ENCODE measurements at places on chromosomes 1 and 21. TPM values are rescaled to one million over a fixed set of nuclear protein-coding genes. Genes with fewer than 3 reads are reported as not detected.
A peak's percentile ranks its signal among the peaks of the same experiment; 100 is the strongest.

- peak; percentile 97 for DNase-seq
Observed at GRCh38 chr1:177209357-177209756, 38.6 kb downstream of the BRINP2 start.

DNA sequence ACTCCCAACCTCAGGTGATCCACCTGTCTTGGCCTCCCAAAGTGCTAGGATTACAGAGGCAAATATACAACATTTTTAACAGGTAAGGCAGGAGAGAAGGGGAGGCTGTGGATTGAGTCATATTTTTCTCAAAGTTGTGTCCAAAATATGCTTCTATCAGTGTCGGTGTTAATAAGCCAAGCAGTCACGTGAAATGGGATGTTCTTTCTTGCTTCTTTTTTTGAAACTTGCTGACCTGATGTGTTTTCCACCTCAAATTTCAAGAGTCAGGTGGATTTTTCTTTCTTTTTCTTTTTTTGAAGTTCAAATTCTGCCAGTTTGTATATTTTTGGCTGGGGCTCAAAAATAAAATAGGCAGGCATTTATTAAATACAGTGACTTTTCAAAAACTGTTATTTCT is 91.5 kb downstream of the PCP4 start:
- DNase-seq: no peak

DNA sequence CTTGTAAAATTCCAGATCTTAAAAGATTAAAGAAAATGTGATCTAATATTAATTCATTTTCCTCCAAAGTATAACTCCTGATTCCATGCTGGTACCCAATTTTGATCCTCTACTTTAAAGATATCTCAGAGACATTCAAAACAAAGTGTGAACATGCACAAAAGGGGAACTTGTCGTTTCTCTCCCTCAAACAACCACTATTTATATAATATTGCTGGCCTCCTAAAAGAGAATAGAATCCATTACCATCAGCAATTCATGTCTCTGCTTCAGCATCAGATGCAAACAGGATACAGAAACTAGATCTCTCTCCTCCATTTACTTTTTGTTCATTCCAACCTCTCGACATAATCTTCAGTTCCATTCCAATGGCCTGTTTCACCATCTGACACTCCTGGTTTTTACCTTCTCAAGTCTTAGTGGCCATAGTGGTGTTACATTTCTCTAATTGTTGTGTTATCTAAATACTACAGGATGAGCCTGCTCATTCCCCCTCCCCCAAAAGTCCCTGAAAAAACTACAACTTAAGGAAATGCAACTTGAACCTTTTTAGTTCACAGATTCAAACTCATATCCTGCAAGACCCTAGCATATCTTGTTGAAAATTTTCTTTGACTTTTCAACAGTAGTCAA is 4.1 kb downstream of the NRIP1 start:
- DNase-seq: peak; percentile 32

GRCh38 chr1:184483101-184483683 is 96.4 kb downstream of the C1orf21 start:
- peak; percentile 94 for DNase-seq

- peak; percentile 41 for DNase-seq
Observed at GRCh38 chr1:30525971-30526651, 197.3 kb downstream of the MATN1 start.

DNA sequence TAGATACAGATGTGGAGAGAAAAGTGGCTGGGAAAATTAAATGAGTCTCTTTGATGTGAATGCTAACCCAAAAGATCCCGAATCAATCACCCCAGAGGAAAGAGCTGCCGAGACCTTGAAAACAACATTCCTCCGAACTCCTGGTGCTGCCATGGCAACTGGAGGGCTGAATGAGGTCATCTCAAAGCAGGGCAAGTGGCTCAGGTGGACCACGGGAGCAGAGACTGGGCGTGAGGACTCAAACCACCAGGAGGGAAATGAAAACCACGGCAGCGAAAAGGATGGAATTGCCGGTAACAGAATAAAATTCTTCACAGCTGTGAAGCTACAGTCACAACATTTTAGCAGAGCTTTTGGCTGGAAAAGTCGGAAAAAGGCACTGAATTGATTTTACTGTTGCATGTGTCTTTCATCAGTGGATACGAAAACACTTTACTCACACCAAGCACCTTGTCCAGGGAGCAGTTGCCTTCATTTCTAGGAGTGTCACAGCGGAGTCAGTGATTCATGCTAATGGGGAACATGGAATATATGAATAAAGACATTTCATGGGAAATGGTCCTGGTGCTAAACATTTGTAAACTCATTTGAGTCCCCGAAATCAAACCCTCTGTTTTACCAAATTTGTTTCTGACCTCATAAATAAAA is 23.2 kb upstream of the BECN2 start:
- DNase-seq: peak; percentile 15

GRCh38 chr1:27031235-27032118 is 18.8 kb upstream of the TENT5B start:
- DNase-seq: peak; percentile 86

DNA sequence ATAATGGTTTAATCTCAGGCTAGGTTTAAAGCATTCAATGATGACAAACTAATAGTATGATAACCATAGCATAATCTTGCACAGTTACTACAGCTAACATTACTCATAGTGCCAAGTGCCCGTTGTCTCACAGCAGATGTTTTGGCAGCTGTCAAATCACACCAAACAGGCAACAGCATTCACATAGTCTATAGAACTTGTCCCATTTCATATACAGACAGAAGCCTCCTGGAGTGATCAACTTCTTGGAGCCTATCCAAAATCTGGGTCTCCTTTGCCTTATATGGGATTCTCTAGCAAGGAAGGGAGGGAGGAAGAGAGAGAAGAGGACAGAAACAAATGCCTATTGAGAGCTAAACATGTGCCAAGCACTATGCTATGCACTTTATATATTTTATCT is 250.6 kb upstream of the ZP4 start:
- no peak for DNase-seq

DNA sequence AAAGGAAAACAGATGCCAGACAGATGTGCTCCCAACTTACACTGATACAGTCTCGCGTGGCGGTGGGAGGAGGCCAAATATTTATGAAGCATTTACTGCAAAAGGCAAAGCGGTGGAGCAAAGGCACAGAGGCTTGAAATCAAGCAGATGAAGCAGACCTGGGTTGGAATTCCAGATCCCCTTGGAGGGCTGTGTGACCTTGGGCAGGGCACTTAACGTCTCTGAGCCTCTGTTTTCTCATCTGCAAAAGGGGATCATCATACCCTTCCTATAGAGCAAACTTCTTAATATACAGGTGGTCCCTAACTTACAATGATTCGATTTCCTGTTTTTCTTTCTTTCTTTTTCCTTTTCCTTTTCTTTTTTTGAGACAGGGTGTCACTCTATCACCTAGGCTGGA is 54.1 kb downstream of the IGSF21 start:
- DNase-seq: no peak

- DNase-seq: peak; percentile 92
Observed at GRCh38 chr21:45820171-45821091, 161.1 kb upstream of the COL6A1 start.

- peak; percentile 85 for DNase-seq
Observed at GRCh38 chr21:42925114-42925926, at the start of gene ERVH48-1. ERVH48-1 (minus strand) TSS chr21:42925630; CDS start chr21:42919006, 6,624 bp downstream.

GRCh38 chr1:107430540-107431228 is 289.8 kb downstream of the NTNG1 start:
- DNase-seq: peak; percentile 39

DNA sequence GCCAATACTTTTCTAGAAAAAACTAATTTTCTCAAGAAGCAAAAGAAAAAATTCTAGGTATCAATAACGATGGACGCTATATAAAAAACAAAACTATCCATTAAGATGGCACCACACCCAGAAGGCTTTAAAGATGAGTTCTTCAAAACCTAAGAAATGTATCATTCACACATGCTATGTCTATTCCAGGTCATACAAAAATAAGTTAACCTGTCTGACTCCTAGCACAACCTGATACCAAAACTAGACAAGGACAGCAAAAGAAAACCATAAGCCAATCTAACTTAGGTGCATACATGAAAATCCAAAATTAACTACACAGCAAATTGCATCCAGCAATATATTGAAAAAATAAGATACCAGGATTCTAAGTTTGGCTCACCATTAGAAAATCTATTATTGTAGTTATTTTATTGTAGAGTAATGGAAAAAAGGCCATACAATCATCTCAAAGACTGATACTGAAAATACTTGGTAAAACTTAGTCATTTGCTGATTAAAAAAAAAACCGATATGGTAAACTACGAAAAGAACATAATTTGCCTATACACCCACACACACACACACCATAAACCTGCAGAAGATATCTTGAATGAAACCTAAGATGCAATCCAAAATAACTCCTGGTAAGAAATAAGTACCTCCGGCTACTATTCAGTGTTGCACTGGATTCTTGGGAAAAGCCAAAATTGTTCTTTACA is 55.0 kb downstream of the TRAF5 start:
- DNase-seq: no peak

DNA sequence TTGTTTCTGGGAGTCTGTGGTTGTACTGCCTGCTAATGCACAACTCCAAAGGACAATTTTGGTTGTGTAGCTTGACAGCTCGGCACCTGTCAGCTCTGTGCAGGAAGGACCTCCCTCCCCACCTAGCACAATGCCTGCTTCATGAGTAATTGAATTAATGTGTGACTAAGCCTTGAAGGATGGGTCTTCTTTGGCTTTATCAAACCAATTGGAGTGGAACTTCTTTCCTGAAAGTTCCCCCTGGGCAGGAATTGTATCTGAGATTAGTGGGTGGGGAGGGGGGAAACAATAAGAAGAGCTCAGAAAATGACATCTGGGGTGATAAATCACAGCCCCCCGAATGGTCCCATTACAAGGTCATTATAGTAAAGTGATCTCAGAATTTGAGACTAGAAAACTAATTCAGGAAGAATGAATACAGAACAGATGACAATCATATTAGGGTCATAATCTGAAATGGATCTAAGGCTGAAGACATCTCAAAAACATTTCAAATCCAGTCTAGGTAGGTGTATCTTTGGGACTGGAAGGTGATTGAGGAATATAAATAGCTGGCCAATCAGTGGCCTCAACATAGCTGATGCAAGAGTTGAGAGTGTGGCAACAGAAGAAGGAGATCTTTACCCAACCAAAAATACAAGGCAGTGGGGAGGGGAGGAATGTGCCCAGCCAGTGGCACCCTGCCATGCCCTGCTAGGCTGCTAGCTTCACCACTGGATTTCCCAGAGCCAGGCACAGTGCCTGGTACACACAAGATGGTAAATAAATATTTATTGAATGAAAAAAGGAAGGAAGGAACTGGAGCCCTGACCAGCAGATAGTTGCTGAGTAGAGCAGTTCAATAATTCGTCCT is 10.1 kb upstream of the SESN2 start:
- DNase-seq: peak; percentile 78

- DNase-seq: peak; percentile 75
Observed at GRCh38 chr1:230186003-230186863, 119.2 kb downstream of the GALNT2 start.

- DNase-seq: peak; percentile 74
Observed at GRCh38 chr1:206489980-206490770, 17.2 kb upstream of the RASSF5 start.

GRCh38 chr1:243849421-243850201 is 432 bp downstream of the AKT3 start:
- no peak for DNase-seq

DNA sequence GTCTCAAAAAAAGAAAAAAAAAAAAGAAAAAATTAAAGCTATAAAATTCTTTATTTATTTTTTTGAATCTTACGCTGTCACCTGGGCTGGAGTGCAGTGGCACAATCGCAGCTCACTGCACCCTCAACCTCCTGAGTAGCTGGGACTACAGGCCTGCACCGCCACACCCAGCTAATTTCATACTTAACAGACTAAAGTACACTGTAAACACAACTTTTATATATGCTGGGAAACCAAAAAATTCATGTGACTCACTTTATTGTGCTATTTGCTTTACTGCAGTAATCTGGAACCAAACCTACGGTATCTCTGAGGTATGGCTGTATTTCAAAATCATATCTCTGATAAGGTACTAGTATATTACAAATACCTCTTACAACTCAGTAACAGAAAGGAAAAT is 40.3 kb downstream of the HSF2BP start:
- peak; percentile 80 for DNase-seq

DNA sequence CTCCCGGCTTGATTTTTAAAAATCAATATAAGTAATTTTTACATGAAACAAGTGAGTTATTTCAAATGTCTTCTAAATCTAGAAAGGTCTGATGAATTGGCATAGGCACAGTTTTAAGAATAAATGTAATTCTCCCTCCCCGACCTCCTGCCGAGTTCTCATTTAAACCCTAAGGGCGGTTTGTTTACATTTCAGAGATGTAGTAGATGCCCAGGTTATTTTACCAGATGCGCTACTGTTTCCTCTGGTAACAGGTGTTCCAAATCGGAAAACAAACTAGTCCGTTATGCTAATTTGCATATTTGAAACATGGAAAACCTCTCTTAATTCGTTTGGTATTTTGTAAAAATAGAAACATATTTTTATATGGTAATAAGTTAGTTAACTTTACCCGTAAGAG is 53.8 kb upstream of the CFAP126 start:
- no peak for DNase-seq

DNA sequence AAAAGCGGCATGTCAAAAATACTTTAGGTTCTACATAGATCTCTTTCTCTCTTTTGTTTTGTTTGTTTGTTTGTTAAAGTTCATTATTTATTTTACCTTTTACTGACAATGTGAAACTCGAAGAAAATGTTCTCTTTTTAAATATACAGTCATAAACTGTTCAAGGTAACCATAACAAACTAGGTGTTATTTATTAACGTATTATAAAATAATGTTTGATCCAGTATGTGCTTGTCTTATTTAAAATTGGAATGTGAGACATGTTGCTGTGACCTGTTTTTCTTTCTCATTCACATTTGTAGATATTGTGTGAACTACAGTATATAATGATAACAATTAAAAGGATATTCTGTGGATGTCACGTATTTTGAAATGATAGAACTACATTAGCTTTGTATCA is 5.9 kb upstream of the LEPR start:
- no peak for DNase-seq

GRCh38 chr1:25566730-25567341 is 23.4 kb downstream of the LDLRAP1 start:
- DNase-seq: peak; percentile 82

GRCh38 chr21:25625036-25625435 is 14.0 kb upstream of the JAM2 start:
- DNase-seq: peak; percentile 70

Gene SPRR2F
- not detected for total RNA-seq

Gene AUNIP
- 3.5 TPM for total RNA-seq

Gene GNAT2
- 0.43 TPM for total RNA-seq

Gene SH2D1B
- not detected for total RNA-seq

Gene TTLL10
- total RNA-seq: not detected

Gene LELP1
- total RNA-seq: not detected

Gene OR2AK2
- total RNA-seq: not detected

Gene CELF3
- total RNA-seq: not detected
